ENCODE measurements at places on chromosomes 12 and 14. TPM values are rescaled to one million over a fixed set of nuclear protein-coding genes. Genes with fewer than 3 reads are reported as not detected.

Gene KRT72
- not detected for polyA plus RNA-seq

Gene TESPA1
- polyA plus RNA-seq, result 19.6 TPM

Gene PLA2G1B
- not detected for polyA plus RNA-seq

Gene TRIM9
- polyA plus RNA-seq, result 51.7 TPM

Gene DBX2
- polyA plus RNA-seq, result 0.61 TPM

Gene PMCH
- not detected for polyA plus RNA-seq

Gene C12orf56
- polyA plus RNA-seq, result 2.5 TPM

Gene DHRS7
- 127 TPM for polyA plus RNA-seq

Gene PCNX4
- polyA plus RNA-seq, result 30.0 TPM

Gene MANSC1
- 26.8 TPM for polyA plus RNA-seq

Gene NXPH4
- polyA plus RNA-seq, result 41.8 TPM
